ENCODE measurements at places on chromosomes 5 and 9.

DNA sequence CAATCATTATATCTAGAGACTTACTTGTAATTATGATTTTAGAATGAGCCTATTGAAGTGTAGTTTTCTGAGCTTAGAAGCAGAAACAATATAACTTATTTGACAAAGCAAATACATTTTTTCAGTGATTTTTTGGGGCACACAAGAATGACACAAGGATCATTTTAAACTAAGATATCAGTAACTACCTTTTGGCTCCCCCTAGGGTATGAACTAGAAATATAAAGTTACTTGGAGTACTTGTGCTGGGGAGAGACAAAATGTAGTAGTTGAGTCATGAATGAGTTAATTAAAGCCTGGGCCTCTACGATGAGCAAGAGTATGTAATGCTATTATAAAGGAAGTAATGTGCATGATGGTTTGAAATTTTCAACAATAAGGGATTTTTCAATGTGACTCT lies 1244.1 kb upstream of the ACO1 start:
- DNase-seq: no peak

DNA sequence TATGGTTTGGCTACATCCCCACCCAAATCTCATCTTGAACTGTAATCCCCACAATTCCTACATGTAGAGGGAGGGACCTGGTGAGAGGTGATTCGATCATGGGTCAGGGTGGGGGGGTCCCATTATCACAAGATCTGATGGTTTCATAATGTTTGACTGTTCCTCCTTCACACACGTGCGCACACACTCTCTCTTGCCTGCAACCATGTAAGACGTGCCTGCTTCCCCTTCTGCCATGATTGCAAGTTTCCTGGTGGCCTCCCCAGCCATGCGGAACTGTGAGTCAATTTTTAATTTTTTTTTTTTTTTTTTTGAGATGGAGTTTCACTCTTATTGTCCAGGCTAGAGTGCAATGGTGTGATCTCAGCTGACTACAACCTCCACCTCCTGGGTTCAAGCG lies 27.0 kb downstream of the FAM169A start:
- no peak for DNase-seq

DNA sequence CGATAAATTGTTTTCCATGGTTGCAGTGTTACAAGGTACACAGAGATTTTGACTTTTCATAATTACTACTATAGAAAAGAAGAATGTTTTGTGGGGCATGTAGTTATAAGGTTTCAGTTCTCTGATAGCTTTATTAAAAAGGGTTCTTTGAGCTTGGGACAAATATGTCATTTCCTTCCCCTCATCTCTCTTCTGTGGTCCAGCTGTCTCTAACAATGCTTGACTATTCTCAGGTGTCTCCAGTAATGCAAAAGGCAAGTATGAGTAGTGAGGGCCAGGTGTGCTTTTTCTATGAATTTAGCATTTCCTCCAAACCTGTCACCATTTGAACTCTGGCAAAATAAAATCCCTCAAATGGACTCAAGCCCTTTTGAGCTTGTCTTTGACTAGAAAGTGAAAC lies 84.3 kb downstream of the SLF1 start:
- DNase-seq: no peak

DNA sequence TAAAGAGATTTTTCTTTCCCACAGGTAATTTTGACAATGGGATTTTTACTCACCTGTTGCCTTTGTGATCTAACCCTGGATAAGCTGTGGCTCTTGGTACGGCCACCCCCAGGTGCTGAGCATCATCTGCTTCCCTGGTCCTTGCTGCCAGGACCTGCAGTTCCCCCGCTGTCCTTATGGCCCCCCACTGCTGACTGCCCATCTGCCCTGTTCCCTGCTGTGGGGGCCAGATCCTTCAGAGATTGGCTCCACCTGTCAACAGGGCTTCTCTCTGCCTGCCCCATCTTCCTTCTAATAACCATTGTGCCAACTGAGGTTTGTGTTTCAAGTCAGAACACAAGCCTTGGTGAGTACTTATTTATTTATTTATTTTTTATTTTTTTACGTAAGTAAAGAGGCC lies 183.3 kb downstream of the MAPKAP1 start:
- DNase-seq: no peak

DNA sequence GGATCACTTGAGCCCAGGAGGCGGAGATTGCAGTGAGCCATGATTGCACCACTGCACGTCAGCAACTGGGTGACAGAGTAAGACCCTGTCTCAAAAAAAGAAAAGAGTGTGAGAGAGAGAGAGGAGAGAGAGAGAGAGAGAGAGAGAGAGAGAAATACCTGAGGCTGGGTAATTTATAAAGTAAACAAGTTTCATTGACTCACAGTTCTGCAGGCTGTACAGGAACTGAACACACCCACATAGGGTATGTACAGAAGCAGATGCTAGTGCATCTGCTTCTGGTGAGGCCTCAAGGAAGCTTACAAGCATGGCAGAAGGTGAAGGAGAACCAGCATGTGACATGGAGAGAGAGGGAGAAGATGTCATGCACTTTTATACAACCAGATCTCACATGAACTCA lies 46.4 kb upstream of the CHD1 start:
- DNase-seq: no peak

DNA sequence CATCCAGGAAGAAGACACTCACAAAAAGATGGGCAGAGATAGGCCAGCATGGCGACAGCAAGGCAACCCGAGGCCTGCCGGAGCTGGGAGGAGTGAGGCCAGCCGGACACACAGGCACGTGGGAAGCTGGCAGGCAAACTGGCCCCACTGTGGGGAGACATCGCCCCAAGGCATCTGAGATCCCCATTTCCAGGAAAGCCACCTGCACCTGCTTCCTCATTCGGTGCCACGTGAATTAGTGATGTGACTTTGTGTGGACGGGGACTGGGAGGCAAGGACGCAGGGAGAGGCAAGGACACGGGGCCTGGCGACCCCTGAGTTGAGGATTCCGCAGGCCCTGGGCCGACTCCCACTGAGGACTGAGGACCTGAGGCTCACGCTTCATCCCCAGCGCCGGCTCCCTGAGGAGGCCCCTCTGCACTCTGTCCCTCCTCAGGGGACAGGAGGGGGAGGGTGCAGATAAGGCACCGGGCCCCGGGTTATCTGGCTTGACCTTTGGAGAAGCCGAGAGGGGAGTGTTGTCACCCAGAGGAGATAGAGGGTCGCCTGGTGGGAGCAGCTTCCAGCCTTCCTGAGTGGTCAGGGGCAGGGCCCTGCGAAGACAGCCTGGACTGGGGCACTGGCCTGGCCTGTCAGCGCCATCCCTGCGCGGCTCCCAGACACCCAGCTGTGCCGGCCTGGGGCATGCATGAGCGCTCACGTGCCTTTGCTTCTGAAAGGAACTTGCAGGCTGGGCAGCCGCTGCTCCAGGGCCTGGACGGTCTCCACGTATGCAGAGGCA lies 39.7 kb downstream of the NDUFS6 start:
- DNase-seq: no peak

DNA sequence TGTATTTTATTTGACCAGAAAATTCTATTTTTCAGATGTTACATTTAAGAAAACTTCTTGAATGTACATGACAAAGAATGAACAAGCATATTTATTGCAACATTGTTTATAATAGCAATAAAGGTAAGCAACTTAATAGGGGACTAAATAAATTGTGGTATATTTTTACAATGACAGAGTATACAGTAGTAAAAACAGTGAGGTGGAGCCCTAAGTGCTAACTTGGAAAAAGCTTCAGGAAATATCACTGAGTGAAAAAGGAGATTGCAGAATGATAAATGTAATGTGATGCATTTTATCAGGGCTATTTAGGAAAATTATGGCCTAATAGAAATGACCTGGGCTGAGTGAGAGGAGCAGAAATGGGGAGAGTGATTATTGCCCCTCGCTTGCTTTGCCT lies 56.5 kb upstream of the SEMA6A start:
- DNase-seq: no peak

DNA sequence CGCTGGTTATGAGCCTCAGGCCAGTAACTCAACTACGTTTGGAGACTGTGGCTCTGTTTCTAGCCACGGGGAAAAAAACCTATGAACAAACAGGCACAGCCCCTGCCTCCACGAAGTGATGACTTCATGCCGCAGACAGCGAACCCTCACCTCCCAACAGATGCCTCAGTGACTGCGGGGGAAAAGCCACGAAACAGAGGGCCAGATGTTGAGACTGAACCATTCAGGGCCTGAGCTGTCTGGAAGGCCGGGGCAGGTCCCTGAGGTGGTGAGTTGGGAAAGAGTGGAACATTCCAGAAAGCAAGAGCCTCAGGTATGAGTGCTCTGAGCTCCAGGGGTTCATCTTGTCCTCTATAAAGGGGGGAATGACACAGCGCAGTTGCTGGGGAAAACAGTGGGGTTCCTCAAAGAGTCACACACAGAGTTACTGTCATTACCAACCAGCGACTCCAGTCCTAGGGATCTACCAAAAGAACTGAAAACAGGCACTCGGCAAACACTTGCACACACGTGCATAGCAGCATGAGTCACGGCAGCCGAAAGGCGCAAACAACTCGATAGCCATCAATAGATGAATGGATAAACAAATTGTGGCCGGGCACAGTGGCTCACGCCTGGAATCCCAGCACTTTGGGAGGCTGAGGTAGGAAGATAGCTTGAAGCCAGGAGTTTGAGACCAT lies 15.3 kb downstream of the PLPP7 start:
- no peak for DNase-seq

- DNase-seq: no peak
Observed at GRCh38 chr9:4510546-4511322, 20.5 kb downstream of the SLC1A1 start.

- DNase-seq: no peak
Observed at GRCh38 chr9:70945301-70945700, 176.1 kb downstream of the TRPM3 start.

DNA sequence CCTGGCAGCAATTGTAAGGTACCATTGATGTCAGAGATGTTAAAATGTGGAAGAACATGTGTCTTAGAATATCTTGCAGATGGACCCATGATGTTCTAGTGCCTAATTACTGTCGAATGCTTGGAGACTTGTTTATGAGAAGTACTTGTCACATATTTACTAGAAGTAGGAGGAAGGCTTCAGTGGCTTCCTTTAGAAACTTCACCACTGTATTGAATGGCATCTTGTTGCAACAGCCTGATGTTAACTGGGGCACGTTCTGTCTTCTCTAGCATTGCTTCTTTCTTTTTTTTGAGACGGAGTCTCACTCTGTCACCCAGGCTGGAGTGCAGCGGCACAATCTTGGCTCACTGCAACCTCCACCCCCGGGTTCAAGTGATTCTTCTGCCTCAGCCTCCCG lies 16.5 kb downstream of the UGCG start:
- no peak for DNase-seq

DNA sequence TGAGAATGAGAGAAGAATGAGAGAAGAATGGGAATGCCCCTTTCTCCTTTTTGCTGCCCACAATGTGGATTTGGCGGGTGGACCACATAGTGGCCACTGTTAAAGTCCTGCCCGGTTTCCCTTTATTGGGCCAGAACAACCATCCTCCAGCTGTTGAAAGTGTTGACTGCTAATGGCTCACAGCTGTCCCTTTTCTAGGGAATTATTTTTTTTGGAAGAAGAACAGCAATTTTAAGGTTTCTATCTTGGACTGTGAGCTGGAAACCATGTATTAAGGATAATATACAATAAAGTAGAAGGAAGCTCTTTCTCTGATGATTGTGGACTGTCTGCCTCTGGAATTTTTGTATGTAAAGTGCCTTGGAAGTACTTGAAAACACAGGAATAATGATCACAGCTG lies 185.9 kb downstream of the DMRT2 start:
- no peak for DNase-seq
